ENCODE measurements at places on chromosomes 4 and X.

DNA sequence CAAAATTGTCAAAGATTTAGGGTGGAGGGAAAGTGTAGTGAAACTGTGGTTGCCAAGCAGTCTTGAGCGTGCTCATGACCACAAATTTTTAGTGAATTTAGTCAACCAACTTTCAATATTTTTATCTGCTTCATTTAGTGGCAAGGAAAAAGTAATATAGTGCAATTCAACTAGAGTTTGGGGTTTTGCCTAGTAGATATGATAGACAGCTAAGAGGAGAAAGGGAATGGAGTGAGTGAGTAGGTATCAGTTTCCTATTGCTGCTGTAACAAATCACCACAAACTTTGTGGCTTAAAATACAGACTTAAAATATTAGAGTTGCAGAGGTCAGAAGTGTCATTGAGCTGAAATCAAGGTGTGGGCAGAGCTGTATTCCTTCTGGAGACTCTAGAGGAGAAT is 3.7 kb upstream of the CT47C1 start:
- no peak for DNase-seq

- no peak for DNase-seq
Observed at GRCh38 chrX:16212024-16212423, 44.7 kb downstream of the MAGEB17 start.

DNA sequence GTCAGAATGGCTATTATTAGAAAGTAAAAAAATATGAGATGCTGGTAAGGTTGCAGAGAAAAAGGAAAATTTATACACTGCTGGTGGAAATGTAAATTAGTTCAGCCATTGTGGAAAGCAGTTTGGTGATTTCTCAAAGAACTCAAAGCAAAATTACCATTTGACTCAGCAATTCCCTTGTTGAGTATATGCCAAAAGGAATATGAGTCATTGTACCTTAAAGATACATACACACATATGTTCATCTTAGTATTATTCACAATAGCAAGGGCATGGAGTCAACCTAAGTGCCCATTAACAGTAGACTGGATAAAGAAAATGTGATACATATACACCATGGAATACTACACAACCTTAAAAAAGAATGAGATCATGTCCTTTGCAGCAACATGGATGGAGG is 148.2 kb downstream of the COMMD8 start:
- DNase-seq, result no peak

DNA sequence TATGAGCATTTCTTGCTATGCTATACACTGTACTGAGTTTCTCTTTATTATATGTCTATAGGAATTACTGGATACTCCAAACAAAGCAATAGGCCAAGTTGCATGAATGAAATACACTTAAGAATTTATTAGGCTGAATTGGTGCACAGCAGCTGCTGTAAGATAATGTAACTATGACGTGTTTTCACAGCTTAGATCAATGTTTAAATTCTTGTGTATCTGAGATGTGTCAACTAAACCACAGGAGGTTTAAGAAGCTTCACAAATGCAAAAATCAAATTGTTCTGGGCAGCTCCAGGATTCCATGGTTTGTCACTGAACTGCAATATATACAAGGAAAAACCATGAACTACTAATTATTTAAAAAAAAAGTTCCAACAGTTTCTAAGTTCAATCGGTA is 156.7 kb downstream of the MAPK10 start:
- DNase-seq, result no peak

Measured in CD4-positive, alpha-beta T cell treated with Interleukin-4 for 1 hour (primary cell).